Caki2 (cell line): ENCODE measurements at places on chromosomes 3 and 15.

DNA sequence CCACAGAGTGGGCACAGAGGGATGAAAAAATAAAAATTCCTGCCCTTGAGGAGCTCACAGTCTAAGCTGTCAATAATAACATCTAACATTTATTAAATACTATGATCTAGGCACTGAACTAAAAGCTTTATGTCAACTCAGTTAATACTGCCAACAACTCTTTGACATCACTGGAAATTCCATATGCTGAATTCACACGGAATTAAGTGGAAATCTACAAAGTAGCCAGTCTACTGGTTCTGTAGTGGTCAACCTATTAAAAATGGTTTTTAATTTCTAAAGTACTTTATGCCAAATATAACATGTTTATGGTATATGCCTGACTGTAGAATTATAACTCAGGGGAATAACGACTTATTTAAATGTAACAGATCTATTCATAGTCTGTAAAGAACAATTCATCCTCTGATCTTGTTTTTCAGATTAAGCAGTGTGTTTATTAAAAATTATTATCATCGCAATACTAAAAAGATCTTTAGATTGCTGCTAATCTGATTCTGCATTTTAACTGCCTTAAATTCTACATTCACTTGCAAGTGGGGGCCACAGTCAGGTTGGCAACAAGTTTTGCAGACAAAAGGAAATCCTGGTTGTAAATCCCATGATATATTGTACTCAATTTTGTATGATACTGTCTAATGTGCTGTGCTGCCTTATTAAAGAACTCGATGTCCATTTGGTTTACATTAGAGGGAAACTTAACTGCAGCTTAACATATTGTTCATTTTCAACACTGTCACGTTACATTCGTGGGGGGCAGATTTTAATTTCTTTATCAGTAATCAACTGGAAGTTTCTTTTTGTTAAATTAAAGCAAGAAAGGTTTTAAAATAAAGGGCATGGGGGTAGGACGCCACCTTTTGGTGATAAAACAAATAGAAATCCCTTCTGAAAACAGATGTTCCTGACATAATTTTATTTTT is 2.6 kb upstream of the FOXP1 start:
- DNase-seq, result peak; percentile 31

DNA sequence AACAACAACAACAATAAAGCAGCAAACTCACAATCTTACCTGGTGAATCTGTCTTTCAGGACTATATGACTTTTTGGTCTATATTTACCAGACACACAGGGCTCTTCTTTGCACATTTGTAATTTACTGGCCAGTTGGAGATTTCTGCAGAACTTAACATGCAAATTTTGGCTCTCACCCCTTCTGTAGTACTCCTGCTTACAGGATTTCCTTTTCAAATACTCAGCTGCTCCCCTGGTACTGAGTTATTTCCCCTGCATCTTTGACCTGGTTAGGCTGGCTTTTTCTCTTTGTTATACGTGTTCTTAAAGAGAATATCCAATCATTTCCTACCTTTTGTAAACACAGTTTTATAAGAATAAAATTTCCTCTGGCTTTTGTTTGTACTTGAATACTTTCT is 228.0 kb downstream of the MBNL1 start:
- DNase-seq, result no peak

GRCh38 chr3:62332835-62333244 is 40.5 kb downstream of the FEZF2 start:
- no peak for DNase-seq

DNA sequence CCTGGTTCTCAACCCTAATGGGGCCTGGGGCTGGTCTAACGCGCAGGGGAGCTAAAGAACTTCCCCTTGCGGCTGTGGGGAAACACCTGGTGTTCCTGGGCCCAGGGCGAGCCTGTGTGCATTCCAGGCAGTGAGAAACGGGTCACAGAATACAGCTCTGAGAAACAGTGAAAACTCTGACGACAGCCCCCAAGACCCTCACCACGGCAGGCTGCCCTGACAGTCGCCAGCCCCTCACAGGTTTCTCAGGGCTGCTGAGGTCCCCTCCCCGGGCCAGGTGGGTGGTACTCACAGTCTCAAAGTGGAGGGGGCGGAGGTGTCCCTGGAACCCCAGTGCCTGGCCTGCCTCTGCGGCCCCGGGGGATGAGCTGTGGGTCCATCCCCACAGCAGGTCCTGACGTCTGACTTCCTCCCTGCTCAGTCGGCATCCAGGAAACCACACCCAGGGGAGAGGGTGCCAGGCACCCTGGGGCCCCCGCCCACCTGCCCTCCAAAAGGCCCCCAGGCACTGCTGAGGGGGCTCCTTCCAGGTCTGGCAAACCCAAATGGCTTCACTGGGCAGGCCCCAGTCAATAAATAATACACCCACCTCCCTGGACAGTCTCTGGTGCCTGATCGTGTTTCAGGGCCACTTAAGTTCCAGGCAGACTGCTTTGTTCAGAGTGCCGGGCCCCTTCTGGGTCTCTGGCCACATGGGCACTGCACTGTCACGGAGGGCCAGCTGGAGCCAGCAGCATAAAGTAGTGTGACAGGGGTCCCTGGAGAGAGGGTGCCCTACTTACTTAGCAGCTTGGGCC is 57.7 kb downstream of the IQSEC1 start:
- DNase-seq, result no peak
